ENCODE measurements at places on chromosomes 3 and 15.

DNA sequence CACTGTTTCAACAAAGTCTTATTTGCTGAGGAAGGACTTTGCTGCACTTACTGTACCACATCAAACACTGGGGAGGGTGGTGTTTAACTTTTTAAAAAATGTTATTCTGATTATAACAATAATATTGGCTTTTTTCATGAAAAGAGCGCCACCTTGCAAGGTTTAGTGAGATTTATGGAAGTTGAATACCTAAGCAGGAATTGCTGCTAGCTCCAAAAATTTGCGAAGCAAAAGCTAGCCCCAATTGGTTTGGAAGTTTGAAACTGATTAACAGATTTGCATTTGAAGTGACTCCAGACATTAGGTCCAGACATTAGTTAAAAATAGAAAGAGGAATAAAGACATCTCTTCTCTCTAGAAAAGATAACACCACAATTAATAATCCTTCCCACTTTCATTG is 6.7 kb downstream of the ZIC1 start:
- no peak for DNase-seq

- DNase-seq = no peak
Observed at GRCh38 chr3:11091791-11092190, 62.5 kb upstream of the HRH1 start.

GRCh38 chr3:23071296-23071695 is 131.8 kb upstream of the UBE2E2 start:
- no peak for DNase-seq

- DNase-seq = no peak
Observed at GRCh38 chr3:65864357-65864904, 174.3 kb downstream of the MAGI1 start.

DNA sequence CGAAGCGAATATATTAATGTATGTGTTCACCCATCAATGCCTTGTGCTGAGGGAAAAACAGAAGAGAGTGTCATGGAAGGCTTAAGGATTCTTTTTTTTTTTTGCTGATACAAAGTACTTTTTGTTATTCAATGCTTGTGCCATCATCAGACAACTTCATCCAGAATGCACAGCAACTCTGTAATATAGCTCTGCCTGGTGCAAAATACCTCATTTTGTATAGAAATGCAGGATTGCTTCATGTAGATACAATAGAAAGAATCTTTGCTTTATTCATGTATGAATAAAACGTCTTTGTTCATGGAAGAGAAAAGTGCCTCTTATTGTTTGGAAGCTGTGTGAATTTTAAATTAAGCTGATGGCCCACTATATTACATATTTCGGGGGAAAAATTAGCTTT is 62.9 kb downstream of the SH3GL3 start:
- DNase-seq = no peak

GRCh38 chr3:61420136-61420759 is 141.1 kb upstream of the PTPRG start:
- DNase-seq = no peak

DNA sequence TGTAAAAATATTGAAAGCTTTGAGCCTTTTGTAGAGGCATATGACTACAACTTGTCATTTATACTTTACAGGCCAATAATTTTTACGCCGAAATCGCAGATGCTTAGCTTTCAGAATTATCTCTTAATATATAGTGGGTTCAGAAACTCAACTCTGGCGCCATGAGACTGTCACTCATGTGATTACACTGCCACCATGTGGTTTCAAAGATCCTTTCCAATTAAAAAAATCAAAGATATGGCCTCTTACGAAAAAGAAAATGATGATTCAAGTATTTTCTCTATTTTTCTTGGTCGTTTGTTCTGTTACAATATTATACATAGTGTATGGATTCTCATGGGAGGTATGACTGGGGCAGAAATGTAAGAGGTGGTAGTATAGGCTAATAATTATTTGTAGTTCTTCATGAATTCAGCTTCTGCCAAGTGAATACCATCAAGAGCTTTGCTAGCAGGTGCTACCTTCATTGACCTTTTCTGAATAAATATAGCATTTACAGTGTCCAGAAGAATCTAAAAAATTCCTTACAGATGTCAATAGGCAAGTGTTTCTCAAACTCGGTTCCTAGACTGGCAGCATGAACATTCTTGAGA is 751.7 kb upstream of the GOLIM4 start:
- DNase-seq = no peak

- DNase-seq = no peak
Observed at GRCh38 chr3:149575961-149576564, 81.8 kb downstream of the WWTR1 start.

DNA sequence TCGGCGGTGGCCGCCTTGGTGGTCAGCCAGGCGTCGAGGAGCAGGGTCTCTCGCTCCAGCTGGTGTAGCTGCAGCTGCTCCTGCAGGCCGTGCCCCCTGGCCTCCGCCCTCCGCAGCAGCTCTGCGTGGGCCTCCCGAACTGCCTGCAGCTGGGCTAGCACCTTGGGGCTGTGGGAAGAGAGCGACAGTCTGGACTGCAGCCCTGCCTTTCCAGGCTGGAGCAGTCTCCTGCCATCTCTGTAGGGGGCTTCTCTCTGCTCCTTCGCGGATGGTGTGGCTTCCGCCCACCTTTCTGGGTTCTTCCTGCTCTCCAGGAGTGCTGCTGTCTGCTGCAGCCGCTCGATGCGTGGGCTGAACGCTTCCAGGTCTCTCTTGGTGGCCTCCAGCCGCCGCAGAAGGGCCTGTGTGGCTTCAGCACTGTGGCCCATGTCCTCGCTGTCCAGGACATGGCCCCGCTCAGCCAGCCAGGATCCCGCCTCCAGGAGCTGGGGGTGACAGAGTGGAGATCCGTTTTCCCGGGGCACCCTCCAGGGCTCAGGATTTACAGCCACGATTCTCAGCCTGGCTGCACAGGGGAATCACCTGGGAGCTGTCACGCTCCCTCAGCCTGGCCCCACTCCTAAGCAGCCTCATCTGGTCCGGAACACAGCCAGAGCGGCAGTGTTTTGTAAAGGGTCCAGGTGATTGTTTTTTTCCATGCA is 16.8 kb downstream of the PLA2G4B start:
- DNase-seq = no peak

DNA sequence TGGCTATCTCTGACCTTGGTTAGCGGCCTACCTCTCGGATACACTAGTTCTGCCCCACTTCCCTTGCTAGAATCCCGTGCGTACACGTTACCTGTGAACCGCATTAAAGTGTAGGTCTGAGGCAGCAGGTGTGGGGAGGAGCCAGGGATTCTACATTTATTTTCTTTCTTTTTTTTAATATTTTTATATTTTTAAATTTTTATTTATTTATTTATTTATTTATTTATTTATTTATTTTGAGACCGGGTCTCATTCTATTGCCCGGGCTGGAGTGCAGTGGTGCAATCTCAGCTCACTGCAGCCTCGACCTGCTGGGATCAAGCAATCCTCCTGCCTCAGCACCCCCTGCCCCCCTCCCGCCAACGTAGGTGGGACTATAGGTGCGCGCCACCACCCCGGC is 60.9 kb upstream of the NR2E3 start:
- DNase-seq = no peak

- no peak for DNase-seq
Observed at GRCh38 chr15:34851751-34852150, 56.4 kb upstream of the ACTC1 start.

DNA sequence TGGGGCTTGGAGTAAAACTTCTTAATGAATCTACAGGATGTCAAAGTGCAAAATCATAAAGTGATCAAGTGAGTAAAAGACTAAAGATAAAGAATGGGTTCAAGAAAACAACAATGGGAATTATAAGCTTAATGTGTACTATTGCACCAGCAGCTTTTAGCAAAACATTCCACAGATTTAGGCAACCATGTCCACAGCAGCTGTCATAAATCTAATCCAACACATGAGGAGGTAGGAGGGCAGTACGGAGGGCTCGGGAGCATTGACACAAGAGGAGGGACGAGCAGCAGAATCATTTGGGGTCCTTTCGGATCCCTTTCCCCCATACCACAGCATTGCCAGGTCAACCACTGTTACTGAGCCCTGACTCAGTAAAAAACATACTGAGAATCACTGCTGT is 464.3 kb upstream of the WNT5A start:
- DNase-seq = no peak

GRCh38 chr3:146386936-146387335 is 82.4 kb downstream of the PLSCR2 start:
- DNase-seq = no peak

DNA sequence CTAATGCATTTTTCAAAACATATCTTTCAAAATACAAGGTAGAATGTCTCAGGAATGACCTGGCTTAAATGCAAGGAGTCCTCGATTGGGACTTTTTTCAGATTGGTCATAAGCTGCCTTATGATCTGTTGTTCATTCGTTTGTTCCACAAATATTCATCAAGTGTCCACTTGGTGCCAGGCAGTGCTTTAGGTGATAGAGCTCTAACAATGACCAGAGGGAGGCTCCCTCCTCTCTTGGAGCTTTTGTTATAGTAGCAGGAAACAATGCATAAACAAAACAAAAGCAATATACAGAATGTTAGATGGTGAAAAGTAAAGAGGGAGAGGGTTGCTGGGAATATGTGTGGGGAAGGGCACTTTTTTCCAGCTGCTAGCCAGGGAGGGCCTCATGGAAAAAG is 156.1 kb downstream of the MCTP2 start:
- DNase-seq = no peak

DNA sequence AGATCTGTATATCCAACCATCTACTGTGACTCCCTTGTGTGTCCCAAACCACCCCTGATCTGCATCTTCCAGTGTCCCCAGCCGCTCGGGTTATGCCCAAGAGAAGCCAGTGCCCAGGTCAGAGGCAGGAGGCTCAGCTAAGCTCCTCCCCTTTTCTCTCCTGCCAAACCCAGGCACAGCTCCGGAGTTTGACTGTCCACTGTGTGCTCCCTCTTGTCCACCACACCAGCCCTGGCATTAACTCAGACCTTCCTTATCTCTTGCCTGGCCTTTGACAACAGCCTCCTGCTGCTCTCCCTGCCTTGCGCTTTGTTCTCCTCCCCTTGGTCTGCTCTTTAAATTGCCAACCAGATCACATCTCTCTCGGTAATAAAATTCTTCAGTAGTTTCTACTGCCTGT is 39.3 kb downstream of the DGKG start:
- no peak for DNase-seq

- DNase-seq = peak; percentile 3
Observed at GRCh38 chr15:51681303-51681963, at the start of gene SCG3. TSS of gene SCG3 (plus strand) at chr15:51681503. CDS start at chr15:51681756, 253 bp downstream.

DNA sequence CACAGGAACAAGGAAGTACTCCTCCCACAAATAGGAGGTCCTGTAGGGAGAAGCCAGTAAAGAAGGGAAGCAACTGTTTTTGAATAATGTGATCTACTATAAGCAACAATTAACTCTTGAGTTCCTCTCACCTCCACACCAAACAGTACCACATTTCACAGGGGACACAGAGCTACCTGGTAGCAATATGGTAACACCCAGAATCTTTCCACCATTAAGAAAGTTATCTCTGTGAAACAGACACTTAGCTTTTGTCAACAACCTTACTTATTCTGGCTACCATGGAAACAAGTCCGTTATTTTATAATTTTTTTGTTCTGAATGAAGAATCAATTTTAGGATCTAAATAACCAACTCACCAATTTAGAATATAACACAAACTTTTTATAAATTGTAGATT is 49.5 kb downstream of the TBL1XR1 start:
- DNase-seq = no peak

All from stimulated activated CD4-positive, alpha-beta T cell treated with anti-CD3 and anti-CD28 coated beads, Interleukin-15, amount 100 ng/mL, for 1 hour (primary cell).